Activated naive CD4-positive, alpha-beta T cell treated with anti-CD3 and anti-CD28 coated beads, Interleukin-2, amount 10 ng/mL, durations not matched to agents 5 hours and 36 hours (primary cell): ENCODE measurements at places on chromosomes 4 and X. TPM values are rescaled to one million over a fixed set of nuclear protein-coding genes. Genes with fewer than 3 reads are reported as not detected.

Gene ETNPPL
- total RNA-seq = not detected

Gene NAP1L5
- 3.3 TPM for total RNA-seq

Gene PRICKLE3
- total RNA-seq = 15.9 TPM

Gene SPANXA2
- not detected for total RNA-seq

Gene BMPR1B
- not detected for total RNA-seq

Gene GABRQ
- total RNA-seq = not detected

Gene RAB33A
- total RNA-seq = 21.3 TPM

Gene ASB12
- not detected for total RNA-seq

Gene SUPT20HL2
- not detected for total RNA-seq

Gene NDST3
- not detected for total RNA-seq

Gene SEPSECS
- 16.1 TPM for total RNA-seq

Gene CT45A2
- total RNA-seq = not detected

Gene GSX2
- not detected for total RNA-seq

Gene COX7B2
- total RNA-seq = not detected

Gene PPP4R3C
- total RNA-seq = not detected

Gene CCNQ
- total RNA-seq = 23.6 TPM

Gene CXorf49
- total RNA-seq = not detected

Gene UGT2A2
- total RNA-seq = not detected

Gene HNRNPD
- total RNA-seq = 371 TPM

Gene CYSLTR1
- 40.4 TPM for total RNA-seq

Gene CENPI
- total RNA-seq = 19.5 TPM

Gene PAGE5
- total RNA-seq = not detected

Gene BEX1
- total RNA-seq = not detected

Gene RAB9B
- 0.79 TPM for total RNA-seq

Gene ELOVL6
- 12.6 TPM for total RNA-seq
